ENCODE measurements at places on chromosomes 5 and 9.

- DNase-seq = no peak
These were observed 38.8 kb upstream of the COL5A1 start for GRCh38 chr9:134602547-134603362.

- DNase-seq = no peak
These were observed 330.0 kb downstream of the RASEF start for GRCh38 chr9:82732928-82733327.

DNA sequence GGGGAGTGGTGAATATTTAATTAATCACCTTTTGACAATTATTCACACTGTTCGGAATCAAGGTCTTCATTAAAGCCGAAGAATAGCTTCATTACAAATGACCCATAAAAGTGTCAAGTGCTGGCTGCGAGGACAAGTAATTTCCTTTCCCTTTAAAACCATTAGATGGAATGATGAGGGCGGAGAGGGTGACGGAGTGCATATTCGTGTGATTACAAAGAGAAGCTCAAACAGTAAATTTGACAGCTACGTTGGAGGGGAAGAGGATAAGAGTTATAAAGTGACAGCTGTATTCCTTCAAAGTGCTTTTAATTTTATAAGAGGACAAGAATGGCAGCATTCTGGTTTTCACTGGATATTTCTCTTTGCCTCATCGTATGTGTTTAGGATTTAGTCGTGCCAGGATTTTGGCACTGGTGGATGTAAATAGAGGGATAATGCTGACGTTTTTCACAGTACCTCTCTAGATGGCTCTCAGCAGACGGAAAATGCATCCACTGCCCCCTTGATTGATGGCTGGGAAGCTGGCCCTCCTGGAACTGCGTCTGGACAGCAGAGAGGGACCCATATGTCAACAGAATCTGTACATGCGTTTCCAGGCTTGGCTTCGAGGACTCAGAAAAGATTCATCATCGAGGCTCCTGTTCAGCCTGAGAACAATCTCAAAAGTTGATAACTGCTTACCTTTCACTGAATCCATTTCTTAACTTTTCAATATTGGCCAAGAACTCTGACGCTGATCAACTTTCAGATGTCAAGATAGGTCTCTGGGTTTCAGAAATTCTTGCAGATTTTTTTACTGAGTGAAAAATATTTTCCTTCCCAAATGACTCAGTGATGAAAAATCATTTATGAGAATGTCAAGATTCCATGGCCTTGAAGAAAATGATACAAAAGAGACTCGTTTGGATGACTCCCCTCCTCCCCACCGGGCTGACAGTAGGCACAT lies 50.4 kb upstream of the IRX2 start:
- DNase-seq = no peak

- no peak for DNase-seq
These were observed 38.6 kb upstream of the PITX1 start for GRCh38 chr5:135072387-135073281.

GRCh38 chr5:149988126-149988525 lies 12.3 kb downstream of the TIGD6 start:
- no peak for DNase-seq
